Activated naive CD4-positive, alpha-beta T cell treated with anti-CD3 and anti-CD28 coated beads for 36 hours (primary cell): ENCODE measurements at places on chromosomes 1 and 21.

DNA sequence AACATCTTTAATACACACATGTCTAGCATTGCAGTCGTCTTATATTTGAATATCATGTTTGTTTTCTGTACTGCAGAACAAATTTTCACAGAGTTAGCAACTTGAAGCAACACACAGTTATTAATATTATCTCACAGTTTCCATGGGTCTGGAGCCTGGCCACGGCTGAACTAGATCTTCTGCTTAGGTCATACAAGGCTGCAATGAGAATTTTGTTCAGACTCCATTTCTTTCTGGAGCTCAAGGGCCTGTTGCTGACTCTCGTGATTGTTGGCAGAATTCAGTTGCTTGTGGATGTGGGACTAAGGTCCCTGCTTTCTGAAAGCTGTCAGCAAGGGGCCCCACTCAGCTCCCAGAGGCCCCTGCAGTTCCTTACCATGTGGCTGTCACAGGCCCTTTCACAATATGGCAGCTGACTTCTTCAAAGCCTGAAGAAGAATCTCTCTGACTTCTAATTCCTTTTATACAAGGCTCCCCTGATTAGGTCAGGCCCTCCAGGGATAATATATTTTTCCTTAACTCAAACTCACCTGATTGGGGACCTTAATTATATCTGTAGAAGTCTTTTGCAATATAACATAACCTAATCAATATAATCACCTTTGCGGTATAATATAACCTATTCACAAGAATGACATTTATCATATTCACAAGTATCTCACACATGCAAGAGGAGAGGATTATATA lies 296.3 kb downstream of the NFIA start:
- DNase-seq: no peak

DNA sequence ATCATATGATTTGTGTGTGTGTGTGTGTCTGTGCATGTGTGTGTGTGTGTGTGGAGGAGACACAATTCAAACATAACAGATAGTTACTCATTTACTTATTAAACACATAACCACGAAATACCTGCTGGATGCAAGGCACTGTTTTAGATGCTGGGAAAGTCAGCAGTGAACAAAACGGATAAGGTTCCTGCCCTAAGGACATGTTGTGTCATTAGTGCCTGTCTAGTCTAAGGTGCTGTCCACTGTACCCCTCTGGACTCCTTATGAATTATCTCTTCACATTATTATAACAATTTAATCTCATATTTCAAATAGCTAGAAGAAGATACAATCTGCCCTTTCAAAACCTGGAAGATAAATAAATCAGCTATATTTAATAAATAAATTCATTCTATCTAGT lies 162.4 kb downstream of the PLPPR5 start:
- no peak for DNase-seq

GRCh38 chr1:62299426-62300200 lies 19.6 kb downstream of the KANK4 start:
- no peak for DNase-seq

DNA sequence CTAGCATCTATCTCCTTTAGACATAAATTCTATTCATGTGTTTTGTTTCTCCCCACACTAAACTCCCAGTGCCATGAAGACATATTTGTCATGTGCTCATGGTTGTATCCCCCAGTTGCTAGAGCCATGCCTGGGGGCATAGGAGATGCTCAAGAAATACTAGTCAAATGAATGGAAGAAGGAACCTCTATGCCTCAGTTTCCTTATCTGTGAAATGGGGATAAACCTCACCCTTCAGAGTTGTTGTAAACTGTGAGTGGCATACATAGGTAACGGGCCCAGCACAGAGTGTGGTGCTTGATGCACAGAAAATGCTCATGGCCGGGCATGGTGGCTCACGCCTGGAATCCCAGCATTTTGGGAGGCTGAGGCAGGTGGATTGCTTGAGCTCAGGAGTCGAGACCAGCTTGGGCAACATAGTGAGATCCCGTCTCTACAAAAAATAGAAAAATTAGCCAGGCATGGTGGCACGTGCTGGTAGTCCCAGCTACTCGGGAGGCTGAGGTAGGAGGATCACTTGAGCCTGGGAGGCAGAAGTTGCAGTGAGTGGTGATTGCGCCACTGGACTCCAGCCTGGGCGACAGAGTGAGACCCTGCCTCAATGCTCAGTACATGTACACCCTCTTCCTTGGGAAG lies 8.7 kb downstream of the LDLRAD2 start:
- DNase-seq: no peak

- no peak for DNase-seq
Measured at GRCh38 chr1:229266274-229266673, 4.6 kb upstream of the RAB4A start.

DNA sequence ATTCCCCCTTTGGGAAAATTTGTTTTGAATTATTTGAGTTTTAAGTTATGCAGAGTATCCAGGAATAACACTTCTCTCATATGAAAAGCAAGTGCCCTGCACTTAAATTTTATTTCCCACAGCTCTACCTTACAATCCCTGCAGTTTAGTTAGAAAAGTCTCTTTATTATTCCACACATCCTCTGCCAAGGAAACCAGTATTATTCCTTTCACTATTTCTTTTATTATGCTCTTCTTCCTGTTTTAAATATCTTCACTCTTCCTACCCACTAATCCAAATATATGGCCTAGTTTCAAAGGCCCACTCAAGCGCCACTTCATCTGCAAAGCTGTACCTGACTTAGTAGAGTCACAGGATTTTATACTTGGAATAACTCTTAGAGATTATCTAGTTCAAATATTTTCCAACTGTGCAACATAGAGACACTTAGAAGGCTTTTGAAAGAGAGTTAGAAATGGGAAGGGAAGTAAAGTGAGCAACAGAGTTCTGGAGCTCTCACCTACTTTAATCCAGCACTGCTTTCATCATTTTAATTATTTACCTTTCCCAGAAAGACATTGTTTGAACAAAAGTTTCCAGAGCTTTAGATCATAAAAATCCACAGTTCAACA lies 97.2 kb upstream of the LYPLAL1 start:
- DNase-seq: no peak

DNA sequence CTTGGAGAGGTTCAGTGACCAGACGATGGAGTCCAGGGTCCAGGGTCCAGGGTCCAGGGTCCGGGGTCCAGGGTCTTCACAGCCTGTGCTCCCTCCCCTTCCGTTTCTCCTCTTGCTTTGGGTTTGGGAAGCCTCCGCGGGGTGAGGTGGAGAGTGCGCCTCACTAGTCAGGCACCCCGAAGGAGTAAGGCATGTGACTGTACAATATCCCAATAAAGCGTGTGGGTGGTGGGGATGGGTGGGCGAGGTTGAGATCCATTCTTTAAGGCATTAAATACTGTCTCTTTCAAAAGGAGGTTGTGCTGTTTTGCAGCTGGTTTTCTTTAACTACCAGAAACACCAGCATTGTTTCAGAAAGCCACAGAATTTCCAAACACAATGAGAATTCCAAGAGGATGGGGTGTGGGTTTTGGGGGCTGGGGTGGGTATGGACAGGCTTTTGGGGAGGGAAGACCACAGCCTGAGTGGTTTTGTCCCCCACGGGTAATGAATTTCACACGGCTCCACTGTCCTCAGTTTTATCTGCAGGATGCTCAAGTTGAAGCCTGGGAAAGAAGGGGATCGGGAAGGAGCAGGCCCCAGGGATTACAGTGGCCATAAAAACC lies 65.7 kb downstream of the KIF26B start:
- DNase-seq: no peak

GRCh38 chr1:8661185-8662110 lies 156.0 kb downstream of the RERE start:
- DNase-seq: peak; percentile 79

GRCh38 chr21:39429445-39429844 lies 16.1 kb downstream of the LCA5L start:
- DNase-seq: no peak

DNA sequence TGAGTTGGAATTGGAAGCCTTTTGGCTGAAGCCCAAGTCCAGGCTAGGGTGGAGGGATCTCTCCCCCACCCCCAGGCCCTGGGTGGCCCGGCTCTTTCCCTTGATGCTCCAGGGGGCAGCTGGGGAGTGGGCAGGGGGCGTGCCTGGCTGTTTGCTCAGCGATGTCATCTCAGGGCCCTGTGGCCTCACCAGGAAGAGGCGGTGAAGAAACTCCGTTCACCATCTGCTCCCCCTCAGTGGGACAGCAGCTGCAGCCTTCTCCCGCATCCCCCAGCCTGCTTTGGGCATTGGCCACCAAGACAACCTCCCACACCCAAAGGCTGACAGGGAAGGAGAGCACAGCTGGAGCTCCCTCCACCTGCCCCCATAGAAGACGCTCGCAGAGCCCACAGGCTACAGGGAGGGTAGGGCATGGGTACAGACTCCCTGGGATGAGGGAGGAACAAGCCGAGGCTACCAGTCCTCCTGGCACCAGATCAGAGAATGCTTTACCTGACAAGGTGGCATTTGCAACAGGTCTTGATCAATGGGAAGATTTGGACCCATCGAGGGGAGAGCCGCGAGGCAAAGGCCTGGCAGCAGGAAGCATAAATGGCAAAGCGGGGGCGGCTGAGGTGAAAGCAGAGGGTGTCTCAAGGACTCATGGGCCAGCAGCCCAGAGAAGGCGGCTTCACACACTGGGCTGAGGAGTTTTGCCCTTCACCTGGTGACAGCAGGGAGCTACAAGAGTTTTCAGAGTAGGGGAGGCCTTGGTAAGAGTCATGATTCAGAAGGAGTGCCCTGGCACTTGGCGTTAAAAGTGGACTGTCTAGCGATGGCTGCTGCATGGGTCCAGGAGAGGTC lies 6.5 kb upstream of the GUCA2A start:
- no peak for DNase-seq

GRCh38 chr1:19013826-19014548 lies 57.5 kb upstream of the IFFO2 start:
- no peak for DNase-seq

DNA sequence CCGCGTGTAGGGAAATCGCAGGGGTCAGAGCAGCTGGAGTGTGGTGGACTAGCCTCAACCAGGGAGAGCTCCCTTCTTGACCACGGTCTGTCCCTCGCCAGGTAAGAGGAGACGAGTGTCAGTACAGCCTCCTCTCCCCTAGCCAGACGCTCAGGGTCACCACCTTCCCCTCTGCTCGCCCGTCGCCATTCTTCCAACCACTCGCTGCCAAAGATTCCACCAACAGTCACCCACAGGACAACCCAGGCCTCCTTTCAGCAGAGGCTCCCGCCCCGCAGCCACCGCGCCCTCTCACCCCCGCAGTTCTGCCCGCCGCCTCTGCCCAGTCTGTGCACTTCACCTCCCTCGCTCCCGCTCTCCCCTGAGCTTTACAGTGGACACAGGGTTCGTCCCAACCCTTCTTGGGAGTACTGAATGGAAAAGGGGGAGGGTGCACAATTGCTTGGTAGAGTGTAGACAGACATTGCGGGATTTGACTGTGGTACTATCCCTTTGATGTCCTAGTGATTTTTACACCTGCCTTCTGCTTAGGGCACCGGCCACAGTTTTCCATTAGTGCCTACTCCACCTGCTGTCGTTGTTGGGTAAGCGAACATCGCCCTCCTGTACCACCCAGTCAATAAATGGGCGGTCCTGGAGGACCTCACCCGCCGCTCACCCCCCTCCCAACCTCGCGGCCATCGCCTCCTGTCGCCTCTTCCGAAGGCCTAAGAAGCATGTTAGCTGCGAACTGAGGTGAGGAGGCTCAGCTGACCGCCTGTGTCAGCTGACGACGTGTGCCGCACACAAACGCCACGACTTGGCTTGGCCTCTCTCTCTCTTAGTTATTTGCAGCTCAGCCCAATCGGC lies 9.2 kb upstream of the NBPF11 start:
- DNase-seq: no peak

- DNase-seq: peak; percentile 37
Measured at GRCh38 chr21:42666023-42666747, 12.8 kb downstream of the PDE9A start.

GRCh38 chr1:230414694-230415093 lies 11.4 kb downstream of the PGBD5 start:
- no peak for DNase-seq

DNA sequence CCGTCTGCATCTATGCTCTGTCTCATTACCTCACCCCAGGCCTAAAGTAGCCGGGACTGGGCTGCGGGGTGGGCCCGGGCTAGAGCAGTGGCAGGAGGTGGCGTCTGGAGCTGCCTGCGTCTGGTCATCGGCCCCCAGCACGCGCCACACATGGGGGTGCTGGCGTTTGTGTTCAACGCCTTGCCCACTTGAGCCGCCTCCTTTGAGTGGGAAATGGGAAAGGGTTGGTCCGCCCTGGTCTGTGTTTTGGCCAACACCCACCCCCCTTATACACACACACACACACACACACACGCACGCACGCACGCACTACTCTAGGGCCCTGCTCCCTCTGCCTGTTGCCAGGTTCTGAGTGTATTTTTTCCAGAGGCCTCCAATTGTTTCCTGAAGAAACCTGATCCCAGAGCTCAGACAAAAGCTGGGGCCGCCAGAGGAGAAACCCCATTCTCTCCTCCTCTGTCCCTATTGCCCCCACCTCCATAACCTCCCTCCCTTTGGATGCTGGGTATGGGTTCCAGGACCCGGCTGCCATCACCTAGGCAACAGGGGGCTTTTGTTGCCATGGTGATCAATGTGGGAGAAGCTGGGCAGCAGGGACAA lies 10.1 kb downstream of the VANGL2 start:
- no peak for DNase-seq

GRCh38 chr1:8858112-8858668 lies 20.3 kb downstream of the ENO1 start:
- DNase-seq: no peak

GRCh38 chr1:238753252-238753651 lies 633.1 kb upstream of the CHRM3 start:
- no peak for DNase-seq

GRCh38 chr1:182656842-182657397 lies 27.5 kb downstream of the RGS8 start:
- no peak for DNase-seq

DNA sequence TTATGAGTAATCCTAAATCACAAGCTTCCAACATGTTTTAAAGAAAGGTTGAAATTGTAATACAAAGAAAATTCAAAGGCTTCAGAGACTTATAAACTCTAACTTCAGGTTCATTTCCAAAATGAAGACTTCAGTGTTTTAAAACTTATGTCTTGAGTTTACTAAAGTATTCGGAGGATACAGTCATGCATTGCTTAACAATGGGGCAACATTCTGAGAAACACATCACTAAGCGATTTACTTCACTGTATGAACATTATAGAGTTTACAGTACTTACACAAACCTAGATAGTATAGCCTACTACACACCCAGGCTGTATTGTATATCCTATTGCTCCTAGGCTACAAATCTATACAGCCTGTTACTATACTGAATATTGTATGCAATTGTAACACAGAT lies 38.3 kb downstream of the CEP170 start:
- DNase-seq: no peak

DNA sequence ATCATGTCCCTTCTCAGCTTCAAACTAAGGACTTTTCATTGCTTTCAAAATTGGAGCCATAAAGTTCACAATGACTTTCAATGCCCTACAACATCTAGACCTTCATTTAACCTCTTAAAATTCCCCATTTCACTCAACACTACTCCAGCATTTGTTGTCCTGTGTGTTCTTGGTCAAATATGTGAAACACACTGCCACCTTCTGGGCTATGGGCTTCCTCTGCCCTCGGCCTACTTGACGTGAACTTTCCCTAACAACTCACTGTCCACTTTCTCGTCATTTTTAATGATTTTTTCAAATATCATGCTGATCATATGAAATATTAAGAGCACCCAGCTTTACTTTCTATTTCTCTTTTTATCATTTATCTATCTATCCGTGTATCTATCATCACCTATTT lies 2018.4 kb downstream of the NCAM2 start:
- no peak for DNase-seq

- DNase-seq: no peak
Measured at GRCh38 chr1:30971496-30971895, 62.9 kb upstream of the SDC3 start.
